ENCODE measurements at places on chromosomes 2 and 18.

DNA sequence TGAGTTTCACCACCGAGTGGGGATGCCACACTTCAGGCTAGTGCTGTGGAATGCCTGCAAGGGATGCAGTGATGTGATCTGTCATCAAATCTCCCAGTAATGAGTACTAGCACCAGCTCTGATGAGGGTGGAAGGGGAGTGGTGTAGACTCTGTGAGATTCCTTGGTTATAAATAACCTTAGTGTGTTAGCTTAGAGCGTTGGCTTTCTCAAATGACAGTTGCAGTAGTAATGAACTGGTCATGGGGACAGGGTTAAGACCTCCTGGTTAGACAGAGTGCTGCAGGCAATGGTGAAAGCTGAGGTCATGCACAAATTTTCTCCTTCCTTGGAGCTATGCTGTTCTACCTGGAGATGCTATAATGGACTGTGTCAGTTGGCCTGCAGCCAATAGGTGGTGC lies 1063.4 kb upstream of the CRIM1 start:
- DNase-seq, result no peak

GRCh38 chr2:124663645-124663997 lies 638.5 kb downstream of the CNTNAP5 start:
- DNase-seq, result no peak

DNA sequence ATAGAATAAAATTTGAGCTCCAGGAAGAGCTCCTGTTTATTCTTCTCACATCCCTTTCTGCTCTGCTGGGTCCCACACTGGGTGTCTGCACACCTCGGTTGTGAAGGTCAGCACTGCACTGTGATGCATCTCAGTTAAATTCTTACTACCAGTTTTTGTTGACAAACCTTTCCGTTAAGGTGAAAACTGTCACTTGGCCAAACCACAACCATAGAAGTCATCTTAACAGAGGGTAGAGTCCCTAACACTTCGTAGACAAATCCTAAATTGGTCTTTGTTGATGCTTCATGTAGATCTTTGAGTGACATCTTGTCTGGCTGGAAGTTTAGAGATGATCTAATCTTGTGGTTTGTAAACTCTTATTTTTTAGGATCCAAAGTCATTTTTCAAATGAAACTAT lies 167.4 kb upstream of the MAP3K20 start:
- no peak for DNase-seq

- DNase-seq, result no peak
Measured at GRCh38 chr2:86232910-86233309, 33.7 kb downstream of the MRPL35 start.

DNA sequence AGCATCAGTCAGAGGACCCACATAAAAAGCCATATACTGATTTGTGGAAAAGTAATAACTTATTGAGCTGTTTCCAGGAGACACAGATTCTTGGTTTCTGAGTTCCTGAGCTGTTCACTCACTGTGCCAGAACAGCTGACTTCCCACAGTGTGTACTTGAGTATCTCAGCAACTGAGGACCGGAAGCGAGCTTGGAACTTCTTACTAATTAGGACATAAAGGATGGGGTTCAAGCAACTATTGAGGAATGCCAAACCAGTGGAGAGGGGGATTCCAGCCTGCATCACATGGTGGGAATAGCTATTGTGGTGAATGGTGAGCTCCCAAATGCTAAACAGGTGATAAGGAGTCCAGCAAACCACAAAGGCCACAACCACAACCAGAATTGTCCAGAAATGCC lies 16.4 kb downstream of the EEF1B2 start:
- DNase-seq, result no peak

GRCh38 chr2:60470340-60470739 lies 83.1 kb downstream of the BCL11A start:
- peak; percentile 69 for DNase-seq
